ENCODE measurements at places on chromosomes 7 and 10. TPM values are rescaled to one million over a fixed set of nuclear protein-coding genes. Genes with fewer than 3 reads are reported as not detected.

GRCh38 chr7:81457852-81458522 is 311.9 kb downstream of the HGF start:
- H3K27me3 ChIP-seq: no peaks in the 10 kb centered on the region
- no peaks in the 10 kb centered on the region for H3K4me1 ChIP-seq
- H3K27ac ChIP-seq: no peak overlapping the region

- no peak overlapping the region for H3K27ac ChIP-seq
- H3K36me3 ChIP-seq: no peaks in the 10 kb centered on the region
- no peaks in the 10 kb centered on the region for H3K4me1 ChIP-seq
- H3K4me3 ChIP-seq: no peak overlapping the region
- H3K27me3 ChIP-seq: no peaks in the 10 kb centered on the region
- no peak for DNase-seq
Measured at GRCh38 chr7:106327538-106328481, 43.0 kb upstream of the NAMPT start.

GRCh38 chr7:81206217-81206616 is 287.4 kb upstream of the SEMA3C start:
- H3K27me3 ChIP-seq: no peaks in the 10 kb centered on the region
- no peak overlapping the region for H3K27ac ChIP-seq
- no peaks in the 10 kb centered on the region for H3K36me3 ChIP-seq
- no peaks in the 10 kb centered on the region for H3K4me1 ChIP-seq
- DNase-seq: no peak

DNA sequence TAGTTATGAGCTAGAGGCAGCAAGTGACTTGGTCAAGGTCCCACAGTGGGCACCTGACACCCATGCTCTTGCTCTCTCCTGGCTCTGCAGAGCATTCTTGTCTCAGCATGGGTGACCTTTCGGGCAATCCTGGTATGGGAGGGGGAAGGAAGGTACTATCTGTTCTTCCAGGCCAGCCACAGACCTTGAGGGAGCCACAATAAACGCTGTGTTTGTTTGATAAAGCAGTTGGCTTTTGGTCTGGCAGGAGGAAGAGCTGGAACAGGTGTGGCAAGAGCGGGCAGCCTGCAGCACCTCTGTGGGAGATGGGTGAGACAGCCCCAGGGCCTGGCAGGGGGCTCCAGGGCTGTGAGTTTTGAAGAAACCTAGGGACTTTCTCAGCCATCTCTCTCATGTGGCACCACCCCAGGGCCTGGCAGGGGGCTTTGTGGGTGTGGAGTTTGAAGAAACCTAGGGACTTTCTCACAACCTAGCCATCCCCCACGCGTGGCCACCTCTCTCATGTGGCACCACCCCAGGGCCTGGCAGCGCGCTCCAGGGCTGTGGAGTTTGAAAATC is 11.4 kb downstream of the CLDN3 start:
- no peak overlapping the region for H3K27ac ChIP-seq
- H3K27me3 ChIP-seq: no peaks in the 10 kb centered on the region
- H3K4me3 ChIP-seq: no peak overlapping the region
- no peaks in the 10 kb centered on the region for H3K36me3 ChIP-seq

GRCh38 chr10:121592155-121592890 is 5.9 kb downstream of the FGFR2 start:
- H3K4me3 ChIP-seq: no peak overlapping the region
- no peak overlapping the region for H3K27ac ChIP-seq
- H3K27me3 ChIP-seq: peaks cover 33% of the 10 kb centered on the region
- H3K4me1 ChIP-seq: no peaks in the 10 kb centered on the region
- no peaks in the 10 kb centered on the region for H3K36me3 ChIP-seq
- DNase-seq: no peak

GRCh38 chr7:155215576-155216325 is 81.9 kb upstream of the INSIG1 start:
- H3K27me3 ChIP-seq: no peaks in the 10 kb centered on the region
- no peak overlapping the region for H3K4me3 ChIP-seq
- H3K27ac ChIP-seq: no peak overlapping the region
- no peaks in the 10 kb centered on the region for H3K36me3 ChIP-seq
- H3K4me1 ChIP-seq: no peaks in the 10 kb centered on the region
- DNase-seq: no peak

DNA sequence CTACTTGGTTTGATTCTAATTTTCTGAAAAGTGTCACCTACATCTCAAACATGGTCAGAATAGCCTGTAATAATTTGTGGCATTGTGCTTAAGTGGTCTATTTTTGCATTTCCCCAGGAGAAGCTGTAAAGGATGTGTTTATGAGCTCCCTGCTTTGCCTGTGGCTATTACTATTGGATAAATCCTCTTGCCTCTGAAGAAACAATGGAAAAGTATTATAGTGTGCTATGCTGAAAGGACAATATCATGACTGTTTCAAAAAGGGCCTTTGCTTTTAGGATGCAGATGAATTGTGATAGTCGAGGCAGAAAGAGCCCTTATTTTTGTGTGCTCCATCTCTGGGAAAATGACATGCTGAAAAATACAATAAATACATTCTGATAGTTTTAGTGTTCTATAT is 94.1 kb upstream of the ARMC3 start:
- no peaks in the 10 kb centered on the region for H3K4me1 ChIP-seq
- no peak overlapping the region for H3K4me3 ChIP-seq
- H3K27me3 ChIP-seq: no peaks in the 10 kb centered on the region
- DNase-seq: no peak

RINT1 gene
- polyA plus RNA-seq: 11.8 TPM

DNA sequence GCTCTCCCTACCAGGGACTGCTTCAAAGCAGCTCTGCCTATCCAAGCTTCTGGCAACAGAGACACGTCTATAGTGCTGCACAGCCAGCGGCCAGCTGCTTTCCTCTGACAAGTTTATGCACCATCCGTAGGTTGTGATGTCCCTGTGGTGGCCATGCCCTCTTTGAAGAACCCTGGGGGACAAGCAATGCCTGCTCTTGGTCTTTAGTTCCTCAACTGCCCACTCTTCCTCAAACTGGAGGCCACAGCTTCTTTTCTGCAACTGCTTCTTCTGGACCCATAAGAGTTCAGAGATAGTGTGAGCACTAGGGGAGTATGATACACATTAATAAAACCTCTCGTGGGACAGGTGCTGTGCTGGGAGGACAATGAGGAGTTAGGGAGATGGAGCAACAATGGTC is 164.9 kb downstream of the ELMO1 start:
- no peaks in the 10 kb centered on the region for H3K27me3 ChIP-seq
- H3K4me3 ChIP-seq: no peak overlapping the region
- H3K4me1 ChIP-seq: peaks cover 33% of the 10 kb centered on the region
- no peaks in the 10 kb centered on the region for H3K36me3 ChIP-seq
- no peak for DNase-seq

DYNC1I1 gene
- polyA plus RNA-seq: not detected

FGFBP3 gene
- 0.30 TPM for polyA plus RNA-seq

- H3K27ac ChIP-seq: no peak overlapping the region
- H3K4me3 ChIP-seq: no peak overlapping the region
- no peaks in the 10 kb centered on the region for H3K27me3 ChIP-seq
- no peaks in the 10 kb centered on the region for H3K36me3 ChIP-seq
Measured at GRCh38 chr7:51134013-51134441, 182.6 kb downstream of the COBL start.

TMEM140 gene
- polyA plus RNA-seq: 2.9 TPM

PARP12 gene
- polyA plus RNA-seq: 16.7 TPM

DNA sequence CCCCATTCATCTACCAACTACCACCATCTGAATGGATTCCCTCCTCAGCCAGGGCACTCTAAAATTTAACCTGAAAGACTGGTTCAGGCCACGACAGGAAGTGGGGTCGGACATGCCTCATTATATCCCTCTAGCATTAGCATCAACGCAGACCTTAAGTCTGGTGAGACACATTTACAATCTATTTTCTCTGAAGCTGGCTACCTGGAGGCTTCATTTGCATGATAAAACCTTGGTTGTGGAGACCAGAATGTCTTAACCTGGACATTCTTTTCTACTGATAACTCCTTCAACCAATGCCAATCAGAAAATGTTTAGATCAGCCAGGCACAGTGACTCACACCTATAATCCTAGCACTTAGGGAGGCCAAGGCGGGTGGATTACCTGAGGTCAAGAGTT is 42.3 kb downstream of the SVOPL start:
- no peaks in the 10 kb centered on the region for H3K36me3 ChIP-seq
- H3K27me3 ChIP-seq: no peaks in the 10 kb centered on the region
- H3K27ac ChIP-seq: no peak overlapping the region
- H3K4me1 ChIP-seq: peaks cover under 1% of the 10 kb centered on the region

DNA sequence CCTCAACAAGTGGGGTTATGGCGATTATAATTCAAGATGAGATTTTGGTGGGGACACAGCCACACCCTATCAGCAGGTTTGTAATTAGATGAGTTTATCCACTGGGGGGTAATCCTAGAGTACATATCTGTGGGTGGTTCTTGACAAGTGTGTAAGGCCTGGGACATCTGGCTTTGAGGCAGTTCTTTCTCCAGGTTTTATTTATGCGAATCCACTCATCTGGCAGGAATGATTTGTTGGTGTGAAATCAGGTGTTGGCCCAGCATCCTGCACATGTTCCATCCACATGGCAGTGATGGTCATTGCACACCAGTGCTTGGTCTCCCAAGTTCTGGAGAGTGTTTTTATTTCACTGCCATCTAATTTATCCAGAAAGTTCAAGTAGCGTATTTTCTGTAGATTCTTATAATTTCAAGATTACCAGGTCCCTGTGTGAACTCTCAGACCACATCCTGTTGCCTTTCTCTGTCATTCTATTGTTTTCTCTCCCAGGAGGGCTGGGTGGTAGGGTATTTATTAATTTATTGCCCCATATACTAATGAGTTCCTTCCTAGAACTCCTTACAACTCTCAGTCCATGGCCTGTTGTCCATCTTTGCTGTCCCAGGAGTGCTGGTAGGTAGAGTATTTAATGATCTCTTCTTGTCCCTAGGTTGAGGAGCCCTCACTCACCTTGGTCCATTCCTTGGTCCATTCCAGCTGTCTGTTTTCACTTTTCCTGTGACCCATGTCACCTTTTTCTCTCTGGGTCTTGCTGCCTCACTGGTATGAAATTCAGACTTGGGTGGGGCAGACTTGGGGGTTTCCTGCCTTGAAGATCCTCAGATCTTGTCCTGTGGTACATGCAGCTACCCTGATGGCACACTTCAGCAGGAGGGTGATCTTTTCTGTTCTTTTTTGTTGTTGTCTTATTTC is 10.4 kb downstream of the RALA start:
- peaks cover 43% of the 10 kb centered on the region for H3K36me3 ChIP-seq
- no peak overlapping the region for H3K27ac ChIP-seq
- H3K4me3 ChIP-seq: no peak overlapping the region
- H3K4me1 ChIP-seq: no peaks in the 10 kb centered on the region
- DNase-seq: no peak

GRCh38 chr7:73721377-73721817 is 1.9 kb upstream of the STX1A start:
- H3K36me3 ChIP-seq: no peaks in the 10 kb centered on the region
- peaks cover 35% of the 10 kb centered on the region for H3K4me1 ChIP-seq
- H3K4me3 ChIP-seq: no peak overlapping the region
- H3K27me3 ChIP-seq: peaks cover 22% of the 10 kb centered on the region
- H3K27ac ChIP-seq: no peak overlapping the region

- H3K4me1 ChIP-seq: no peaks in the 10 kb centered on the region
- no peak for DNase-seq
- no peaks in the 10 kb centered on the region for H3K36me3 ChIP-seq
- no peak overlapping the region for H3K27ac ChIP-seq
Measured at GRCh38 chr7:116686033-116686432, 14.0 kb downstream of the MET start.

DNA sequence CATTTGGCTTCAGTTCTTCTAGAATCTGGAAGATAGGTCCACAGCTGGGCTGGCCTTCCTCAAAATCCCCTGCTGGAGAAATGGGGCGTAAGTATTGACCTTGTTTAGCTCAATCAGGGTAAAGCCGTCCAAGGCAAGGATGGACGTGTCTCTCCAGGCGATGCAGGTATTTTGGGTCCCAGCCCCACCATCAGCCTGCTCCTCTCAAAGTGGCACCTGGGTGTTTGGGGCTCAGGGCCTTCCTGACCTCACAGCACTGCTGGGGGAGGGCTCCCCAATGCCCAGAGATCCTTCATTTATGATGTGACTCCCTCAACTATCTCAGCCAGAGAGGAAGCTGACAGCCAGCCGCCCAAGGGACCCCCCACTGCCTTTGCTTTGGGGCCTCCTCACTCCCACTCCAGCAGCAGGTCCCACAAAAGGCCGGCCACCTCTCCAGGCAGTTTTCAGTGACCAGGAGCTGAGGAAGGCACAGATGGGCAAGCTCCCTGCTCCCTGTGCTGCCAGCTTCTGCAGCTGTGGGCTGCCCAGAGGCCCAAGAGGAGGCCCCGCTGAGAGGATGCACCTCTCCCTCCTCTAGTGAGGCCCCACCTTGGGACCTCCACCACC is 140.0 kb upstream of the TCERG1L start:
- H3K36me3 ChIP-seq: no peaks in the 10 kb centered on the region
- H3K27me3 ChIP-seq: peaks cover 18% of the 10 kb centered on the region
- H3K27ac ChIP-seq: no peak overlapping the region
- no peaks in the 10 kb centered on the region for H3K4me1 ChIP-seq
- H3K4me3 ChIP-seq: no peak overlapping the region

DRGX gene
- polyA plus RNA-seq: not detected

GRCh38 chr10:129323879-129324278 is 143.2 kb upstream of the MGMT start:
- no peak for DNase-seq
- H3K27me3 ChIP-seq: no peaks in the 10 kb centered on the region
- H3K36me3 ChIP-seq: no peaks in the 10 kb centered on the region

GRCh38 chr10:92734301-92734700 is 44.5 kb downstream of the HHEX start:
- H3K27me3 ChIP-seq: no peaks in the 10 kb centered on the region
- no peak overlapping the region for H3K4me3 ChIP-seq
- no peak overlapping the region for H3K27ac ChIP-seq
- no peaks in the 10 kb centered on the region for H3K36me3 ChIP-seq
- no peak for DNase-seq

ACTL6B gene
- polyA plus RNA-seq: not detected

DNA sequence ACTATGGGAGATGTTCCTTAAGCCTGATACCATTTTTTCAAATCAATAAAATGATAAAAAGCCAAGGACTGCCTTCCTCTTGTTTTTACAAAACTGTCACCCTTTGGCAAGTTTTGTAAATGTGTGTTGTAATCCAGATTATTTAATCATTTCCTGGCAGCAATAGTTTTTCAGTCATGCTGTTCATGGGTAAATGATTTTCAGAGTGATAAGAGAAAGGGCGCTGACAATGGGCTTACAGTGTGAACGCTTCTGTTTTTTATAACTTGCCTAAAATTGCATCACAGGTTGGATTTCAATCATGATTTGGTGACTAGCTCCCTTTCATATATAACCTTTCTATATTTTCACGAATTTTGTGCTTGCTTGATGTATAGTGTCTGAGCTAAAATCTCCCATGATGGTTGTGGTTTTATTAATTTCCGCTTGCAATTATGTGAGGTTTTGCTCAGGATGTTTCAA is 19.0 kb upstream of the DMBT1 start:
- no peaks in the 10 kb centered on the region for H3K36me3 ChIP-seq
- H3K4me1 ChIP-seq: peaks cover 31% of the 10 kb centered on the region
- no peak overlapping the region for H3K4me3 ChIP-seq
- H3K27ac ChIP-seq: no peak overlapping the region

SEMA4G gene
- polyA plus RNA-seq: not detected

GCK gene
- not detected for polyA plus RNA-seq

GRCh38 chr7:135313971-135314370 is 80.3 kb downstream of the STRA8 start:
- no peaks in the 10 kb centered on the region for H3K36me3 ChIP-seq
- H3K27me3 ChIP-seq: no peaks in the 10 kb centered on the region
- H3K4me3 ChIP-seq: no peak overlapping the region
- H3K27ac ChIP-seq: no peak overlapping the region
- H3K4me1 ChIP-seq: no peaks in the 10 kb centered on the region

All from CD14-positive monocyte (primary cell).